ENCODE measurements at places on chromosomes 11 and 22. TPM values are rescaled to one million over a fixed set of nuclear protein-coding genes. Genes with fewer than 3 reads are reported as not detected.

GRCh38 chr11:118343248-118343647 is 743 bp upstream of the CD3D start:
- no peak for DNase-seq

- no peak for DNase-seq
Observed at GRCh38 chr11:34029176-34029575, 22.4 kb upstream of the CAPRIN1 start.

DNA sequence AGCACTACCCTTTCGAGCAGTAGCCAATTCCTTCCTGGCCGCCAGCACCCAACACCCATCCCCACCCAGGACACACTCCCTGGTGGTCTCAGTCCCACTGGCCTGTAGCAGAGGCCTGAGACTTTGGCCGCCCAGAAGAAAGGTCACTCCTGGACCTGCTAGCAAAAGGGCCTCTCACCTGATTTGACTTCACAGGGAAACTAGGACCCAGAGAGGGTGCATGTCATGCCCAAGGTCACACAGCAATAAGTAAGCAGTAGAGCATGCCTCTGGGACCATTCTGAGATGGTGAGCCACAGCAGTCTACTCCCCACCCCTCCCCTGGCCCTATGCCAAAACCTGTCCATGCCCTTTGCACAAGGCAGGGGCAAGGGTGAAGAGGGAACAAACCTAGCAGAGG is 7.3 kb downstream of the ARRB1 start:
- no peak for DNase-seq

- DNase-seq = no peak
Observed at GRCh38 chr11:57237204-57237681, at the start of gene APLNR. APLNR (minus strand) TSS chr11:57237250; CDS start chr11:57237004, 246 bp downstream.

The OR10D3 gene
- total RNA-seq = not detected
